Foreskin fibroblast (primary cell): ENCODE measurements at places on chromosomes 7 and 10.

DNA sequence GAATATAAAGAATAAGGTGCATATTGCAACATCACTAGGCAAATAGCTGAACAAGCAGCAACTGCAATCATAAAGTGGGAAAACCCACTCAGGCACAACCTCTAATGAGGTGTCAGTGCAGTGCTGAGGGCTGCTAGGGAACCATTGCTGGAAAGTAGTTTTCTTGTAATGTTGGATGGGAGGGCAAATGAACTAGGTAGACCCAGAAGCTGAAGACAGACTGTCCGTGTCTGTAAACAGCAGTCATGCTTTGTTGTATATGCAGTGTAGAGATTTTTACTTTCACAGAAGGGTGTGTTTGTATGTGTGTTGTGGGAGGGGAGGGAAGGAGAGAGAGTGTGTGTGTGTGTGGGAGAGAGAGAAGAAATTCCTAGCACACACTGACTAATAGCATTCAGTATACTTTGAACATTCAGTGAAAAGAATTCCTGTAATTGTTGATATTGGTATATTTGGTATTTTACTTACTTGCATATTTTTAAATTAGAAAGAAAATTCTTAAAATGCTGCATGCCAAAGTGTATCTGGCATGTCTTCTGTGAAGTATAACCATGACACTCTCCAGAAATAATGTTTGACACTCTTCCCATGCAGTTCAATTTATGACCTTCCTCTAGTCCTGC, 28.8 kb downstream of the ITGB8 start:
- DNase-seq = no peak

- DNase-seq = peak; percentile 5
Observed at GRCh38 chr7:90540406-90540805, 55.7 kb upstream of the CDK14 start.

- no peak for DNase-seq
Observed at GRCh38 chr10:31838065-31838464, 90.6 kb downstream of the ARHGAP12 start.

DNA sequence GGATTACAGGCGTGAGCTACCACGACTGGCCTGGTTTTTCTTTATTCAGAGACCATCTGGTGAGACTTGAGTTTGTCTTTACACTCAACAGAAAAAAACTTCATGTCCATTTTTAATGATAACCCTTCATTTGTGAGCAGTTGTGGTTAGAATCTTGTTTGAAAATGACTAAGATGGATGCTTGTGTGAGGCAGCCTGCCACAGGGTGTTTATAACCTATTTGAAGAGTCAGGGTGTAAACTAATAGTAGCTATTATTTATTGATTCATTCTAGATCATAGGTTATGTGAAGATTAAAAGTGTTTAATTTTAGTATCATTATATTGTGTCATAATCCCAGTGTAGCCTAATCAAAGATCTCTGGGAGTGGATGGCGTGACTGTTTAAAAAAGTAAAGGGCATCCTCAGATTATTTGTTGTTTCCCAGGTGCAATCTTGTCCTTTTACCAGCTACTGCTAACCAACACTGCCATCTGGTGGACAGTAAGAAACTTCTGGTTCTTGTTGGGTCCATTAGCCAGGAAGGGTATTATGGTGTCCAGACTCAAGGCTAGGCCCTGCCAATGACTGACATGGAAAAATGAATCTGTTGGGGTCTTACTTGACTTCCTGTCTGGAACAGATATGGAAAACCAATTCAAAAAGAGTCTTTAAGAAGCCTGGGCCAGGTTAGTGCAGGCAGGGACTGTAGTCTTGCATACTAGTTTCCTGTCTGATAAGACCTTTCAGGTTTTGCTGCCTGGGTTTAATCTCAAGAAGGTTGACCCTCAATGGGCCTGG, 24.9 kb downstream of the NRBF2 start:
- peak; percentile 73 for DNase-seq

GRCh38 chr7:106285855-106286492, 1.2 kb upstream of the NAMPT start:
- DNase-seq = peak; percentile 64
